Smooth muscle cell of the brain vasculature (primary cell): ENCODE measurements at places on chromosomes 1 and 21.

DNA sequence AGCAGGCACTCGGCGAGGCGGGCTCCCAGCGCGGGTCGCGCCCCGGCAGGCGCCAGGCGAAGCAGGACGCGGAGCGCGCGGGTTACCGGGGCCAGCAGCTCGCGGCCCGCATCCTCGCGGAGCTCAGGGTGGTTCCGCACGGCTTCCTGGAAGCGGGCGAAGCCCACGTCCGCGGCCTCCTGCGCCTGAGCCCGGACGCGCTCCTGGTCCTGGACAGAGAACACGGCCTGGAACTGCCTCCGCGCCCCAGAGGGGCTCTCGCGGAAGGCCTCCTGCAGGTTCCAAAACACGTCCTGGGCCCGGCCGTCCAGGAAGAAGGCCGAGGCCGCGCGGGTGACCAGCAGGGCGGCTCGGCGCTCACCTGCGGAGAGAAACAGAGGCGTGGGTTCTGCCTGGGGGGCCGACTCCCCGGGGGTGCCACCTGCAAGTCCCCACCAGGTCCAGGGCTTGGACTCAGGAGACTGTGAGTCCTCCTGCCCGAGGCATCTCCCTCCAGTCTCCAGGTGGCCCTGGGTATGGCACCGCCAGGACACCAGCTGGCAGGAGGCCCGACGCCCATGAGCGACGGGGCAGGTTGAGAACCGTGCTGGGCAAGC is 11.4 kb downstream of the TTC34 start:
- DNase-seq = no peak

DNA sequence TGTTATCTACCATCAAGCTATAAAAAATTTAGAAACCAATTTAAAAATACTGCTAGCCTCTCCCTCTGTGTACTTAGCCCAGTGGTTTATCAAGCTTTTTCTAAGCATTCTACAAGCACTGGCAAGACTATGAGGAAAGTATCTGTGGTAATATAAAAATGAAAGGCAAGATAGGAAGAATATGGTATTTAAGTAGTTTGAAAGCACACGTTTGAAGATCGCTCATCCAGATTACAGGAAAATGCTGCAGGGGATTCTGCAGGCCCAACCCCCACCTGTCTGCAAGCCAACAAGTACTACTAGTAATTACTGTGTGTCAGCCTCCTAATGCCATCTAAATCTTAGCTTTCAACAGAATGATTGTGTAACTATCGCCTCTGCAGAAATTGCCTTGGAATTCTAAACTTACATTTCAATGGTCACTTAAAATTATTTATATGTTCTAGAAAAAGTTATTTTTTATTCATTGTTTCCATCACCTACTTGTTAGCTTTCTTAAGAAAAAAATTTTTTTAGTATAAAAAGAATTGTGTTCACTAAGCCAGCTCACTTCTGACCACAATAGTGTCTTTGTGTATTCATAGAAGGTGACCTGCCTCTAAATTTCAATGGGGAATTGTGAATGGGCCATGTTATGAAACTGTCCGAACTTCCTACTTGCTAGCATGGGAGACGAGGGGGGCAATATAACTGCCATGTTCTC is 8.5 kb downstream of the ERRFI1 start:
- DNase-seq = no peak

DNA sequence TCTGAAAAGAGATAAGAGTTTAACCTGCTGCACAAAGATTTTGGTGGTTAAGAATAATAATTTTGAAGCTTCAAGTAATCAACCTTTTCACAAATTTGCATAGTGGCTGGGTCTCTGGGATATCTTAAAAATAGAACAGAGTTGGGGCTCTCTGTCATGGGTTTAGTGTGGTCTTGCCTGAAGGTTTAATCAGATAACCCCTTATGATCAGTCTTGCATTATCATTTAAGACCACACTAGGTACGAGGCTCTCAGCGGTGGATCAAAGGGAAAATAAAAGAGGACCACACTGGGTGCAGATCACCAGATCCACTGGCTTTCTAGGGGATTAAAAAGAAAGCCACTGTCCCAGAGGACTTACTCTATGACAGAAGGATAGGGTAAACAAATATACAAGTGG is 19.5 kb downstream of the LRRC8C start:
- no peak for DNase-seq

GRCh38 chr1:37630426-37631028 is 4.2 kb downstream of the RSPO1 start:
- no peak for DNase-seq

DNA sequence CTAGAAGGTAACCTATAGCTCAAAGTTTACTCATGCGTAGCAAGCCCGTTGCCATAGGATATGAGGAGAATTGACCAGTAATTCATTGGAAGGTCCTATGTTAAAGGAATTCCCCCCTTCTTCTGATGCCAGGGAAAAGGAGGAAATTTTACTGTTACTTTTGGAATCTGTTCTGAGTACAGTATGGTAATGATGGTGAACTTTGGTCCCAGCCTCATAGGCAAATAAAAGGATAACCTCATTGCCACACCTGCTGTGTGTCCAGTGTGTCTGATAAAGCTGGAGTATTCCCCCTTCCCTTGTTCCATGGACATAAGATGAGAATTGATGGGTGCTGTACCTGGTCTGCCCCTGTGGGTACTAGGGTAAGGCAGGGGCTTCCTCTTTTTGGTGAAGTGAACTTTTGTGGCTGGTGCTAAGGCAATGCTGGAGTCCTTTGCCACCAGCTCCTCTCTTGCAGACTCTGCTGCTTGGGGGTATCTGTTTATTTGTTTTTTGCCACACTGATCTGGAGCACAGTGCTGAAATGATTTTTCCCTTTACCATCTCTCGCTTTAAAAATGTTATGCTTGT is 22.2 kb downstream of the MPZ start:
- DNase-seq = no peak

DNA sequence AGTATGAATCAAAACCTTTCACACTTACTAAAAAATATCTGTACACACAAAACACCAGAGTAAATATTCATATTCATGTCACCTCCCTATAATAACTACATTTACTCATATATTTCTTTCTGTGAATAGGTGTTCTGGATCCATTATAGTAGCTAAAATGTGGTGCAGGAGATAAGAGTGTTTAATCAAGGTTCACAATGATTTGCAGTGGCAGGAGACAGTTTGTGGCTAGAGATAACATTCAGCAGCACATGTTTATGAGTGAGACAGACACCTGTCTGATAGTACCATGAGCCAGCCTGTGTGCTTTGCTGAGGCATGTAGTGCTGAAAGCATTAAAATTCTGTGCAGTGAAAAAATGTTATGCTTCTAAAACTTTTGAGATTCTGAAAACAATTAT is 410.3 kb downstream of the SRGAP2C start:
- no peak for DNase-seq

DNA sequence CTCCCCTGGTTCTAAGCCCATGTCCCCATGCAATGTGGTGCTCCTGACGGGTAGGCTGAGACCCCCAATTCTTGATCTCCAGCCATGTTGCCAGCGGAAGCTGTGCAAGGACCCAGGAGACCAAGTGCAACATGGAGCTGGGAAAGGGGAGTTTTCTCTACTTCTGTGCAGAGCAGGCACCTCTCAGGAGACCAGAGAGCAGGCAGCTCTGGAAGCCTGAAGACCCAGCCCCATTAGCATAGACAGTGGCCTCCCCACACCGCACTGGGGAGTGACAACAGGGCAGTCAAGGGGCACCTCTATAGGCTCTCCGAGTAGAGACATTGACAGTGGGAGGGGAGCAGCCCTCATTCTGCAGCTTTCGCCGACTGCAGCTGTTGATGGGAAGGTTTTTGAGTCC is 410.2 kb downstream of the MATN1 start:
- DNase-seq = no peak

- DNase-seq = no peak
Measured at GRCh38 chr1:14113841-14114567, 414.0 kb downstream of the PRDM2 start.

DNA sequence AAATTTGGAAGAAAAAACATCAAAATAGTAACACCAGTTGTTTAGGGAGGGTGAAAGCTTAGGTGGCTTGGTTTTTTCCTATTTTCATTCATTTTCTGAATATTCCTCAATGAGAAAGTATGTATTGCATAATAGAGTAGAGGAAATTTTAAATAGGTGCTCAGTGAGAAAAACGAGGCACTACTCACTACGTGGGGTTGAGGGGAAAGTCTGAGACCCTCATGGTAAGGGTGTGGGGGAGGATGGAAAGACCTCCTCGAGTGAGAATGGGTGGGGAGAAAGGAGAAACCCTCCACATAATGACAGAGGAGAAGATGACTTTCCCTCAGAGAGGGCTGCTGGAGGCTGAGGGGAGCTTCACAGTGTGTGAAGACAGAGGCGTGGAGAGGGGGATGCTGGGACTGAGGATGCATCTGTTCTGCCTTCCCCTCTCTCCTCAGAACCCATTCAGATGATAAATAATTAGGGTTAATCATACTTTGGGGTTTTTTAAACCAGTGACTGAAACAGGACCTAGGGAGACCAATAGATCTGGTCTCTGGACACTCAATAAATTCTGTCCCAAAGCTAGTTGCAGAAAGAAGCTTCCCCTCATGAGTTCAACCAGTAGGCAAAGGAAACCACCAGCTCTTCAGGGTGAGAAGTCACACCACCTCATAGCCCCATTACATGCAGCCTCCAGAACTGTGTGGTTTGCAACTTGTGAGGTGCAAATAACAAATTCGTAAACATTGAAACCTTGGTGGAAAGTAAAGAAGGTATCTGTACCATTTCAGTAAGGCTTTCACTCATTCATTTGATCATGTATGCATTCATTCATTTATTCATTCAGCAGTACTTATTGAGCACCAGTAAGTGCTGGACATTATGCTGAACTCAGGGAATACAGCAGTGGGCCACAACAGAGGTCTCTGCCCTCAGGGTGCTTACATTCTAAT is 17.1 kb downstream of the SLAMF7 start:
- no peak for DNase-seq

DNA sequence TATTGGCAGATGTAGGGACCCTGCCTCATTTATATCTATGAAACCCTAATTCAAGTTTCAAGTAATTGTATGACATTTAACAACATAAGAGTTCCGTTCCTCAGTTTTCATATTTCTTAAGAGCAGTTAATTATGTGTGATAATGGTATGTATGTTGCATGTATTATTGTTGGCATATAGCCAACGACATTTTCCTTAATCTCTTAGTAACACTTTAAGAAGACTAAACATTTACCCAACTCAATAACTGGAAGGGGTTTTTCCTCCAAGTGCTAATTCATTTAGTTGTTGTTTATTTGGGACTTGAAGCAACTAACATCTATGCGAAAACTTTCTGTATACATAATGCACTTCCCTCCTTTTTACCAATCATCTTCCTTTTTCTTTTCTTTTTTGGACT is 1.5 kb upstream of the RALGPS2 start:
- DNase-seq = no peak

- no peak for DNase-seq
Measured at GRCh38 chr21:35197992-35198431, 148.9 kb upstream of the RUNX1 start.

GRCh38 chr21:41835711-41836154 is 43.4 kb downstream of the PRDM15 start:
- no peak for DNase-seq

- DNase-seq = no peak
Measured at GRCh38 chr1:26784886-26785285, 2.9 kb upstream of the PIGV start.

DNA sequence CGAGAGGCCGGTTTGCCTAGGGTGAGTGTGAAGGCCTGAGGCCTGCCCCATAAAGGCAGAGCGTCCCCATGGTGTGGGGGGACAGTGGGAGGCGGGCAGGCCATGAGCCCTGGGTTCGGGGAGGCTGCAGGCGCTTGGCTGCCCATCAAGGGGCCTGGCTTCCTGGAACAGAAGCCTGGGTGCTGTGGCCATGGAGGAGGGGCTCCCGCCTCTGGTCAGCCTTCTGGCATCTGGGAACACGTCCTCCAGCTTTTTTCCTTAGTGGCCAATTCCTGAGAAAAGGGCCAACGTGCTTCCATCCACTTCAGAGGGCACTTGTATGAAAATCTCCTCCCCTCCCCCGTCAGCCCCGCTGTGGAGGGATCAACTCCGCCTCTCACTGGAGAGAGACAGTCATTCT is 58.7 kb downstream of the PRDM16 start:
- no peak for DNase-seq

- DNase-seq = no peak
Measured at GRCh38 chr21:43020177-43020576, 45.8 kb downstream of the PKNOX1 start.

GRCh38 chr1:43529206-43529731 is 1.4 kb upstream of the PTPRF start:
- DNase-seq = peak; percentile 79

DNA sequence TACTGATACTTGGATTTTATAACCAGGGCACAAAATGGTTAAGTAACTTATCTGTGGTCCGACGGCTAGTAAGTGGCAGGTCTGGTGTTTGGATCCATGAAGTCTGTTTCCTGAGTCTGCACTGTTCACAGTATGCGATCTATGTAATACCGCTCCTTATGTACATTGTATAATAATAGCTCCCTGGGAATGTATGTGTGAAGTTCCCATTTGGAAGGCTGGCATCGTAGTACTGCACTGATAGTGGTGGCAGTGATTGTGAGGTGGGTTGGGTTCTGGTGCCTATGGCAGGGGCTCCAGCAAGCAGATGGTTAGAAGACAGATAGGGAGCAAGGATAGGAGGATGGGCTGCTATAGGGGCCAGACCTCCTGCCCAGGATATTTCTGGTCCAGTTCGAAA is 25.3 kb downstream of the ITSN1 start:
- DNase-seq = no peak

- DNase-seq = no peak
Measured at GRCh38 chr1:165376041-165376810, 19.7 kb upstream of the LMX1A start.

- DNase-seq = no peak
Measured at GRCh38 chr1:169105434-169106094, 926 bp upstream of the ATP1B1 start.

- no peak for DNase-seq
Measured at GRCh38 chr1:160811147-160811546, 15.2 kb downstream of the LY9 start.

- DNase-seq = peak; percentile 18
Measured at GRCh38 chr21:41425954-41426675, at the start of gene MX1. Gene MX1 (plus strand): TSS chr21:41426239. CDS start chr21:41432071, 5,832 bp downstream.

DNA sequence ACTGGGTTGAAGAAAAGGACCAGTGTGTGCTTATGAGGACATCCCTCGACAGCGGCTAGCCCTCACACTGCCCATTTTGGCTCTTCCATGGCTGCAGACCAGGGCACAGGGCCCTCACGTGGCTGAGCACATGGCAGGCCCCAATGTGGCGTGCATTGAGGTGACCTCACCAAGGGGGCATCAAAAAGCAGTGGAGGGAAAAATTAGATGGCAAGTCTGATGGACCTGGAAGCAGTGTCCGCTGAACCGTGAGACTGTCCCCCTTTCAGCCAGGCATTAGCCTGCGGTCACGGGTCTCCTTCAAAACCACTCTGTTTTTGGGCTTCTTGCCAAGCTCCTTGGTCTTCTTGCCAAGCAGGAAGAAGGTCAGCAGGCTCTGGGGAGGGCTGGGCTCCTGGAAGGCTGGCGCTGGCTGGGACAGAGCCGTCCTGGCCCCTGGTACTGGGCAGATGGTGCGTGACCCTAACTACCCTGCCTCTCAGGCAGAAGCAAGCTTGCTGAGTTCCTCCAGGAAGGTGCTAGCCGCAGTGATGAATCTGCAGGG is 30.8 kb downstream of the TRIM67 start:
- peak; percentile 6 for DNase-seq
